Esophagus squamous epithelium (tissue), 5 donors: ENCODE measurements at places on chromosomes 12 and 14.

- H3K27ac ChIP-seq, result peak overlapping the region; percentile 69
- no peaks in the 10 kb centered on the region for H3K36me3 ChIP-seq
- H3K4me1 ChIP-seq, result peaks cover 5% of the 10 kb centered on the region
- H3K4me3 ChIP-seq, result no peak overlapping the region
- no peaks in the 10 kb centered on the region for H3K27me3 ChIP-seq
Measured at GRCh38 chr12:16350682-16351081, 3.2 kb downstream of the MGST1 start.

- H3K27me3 ChIP-seq, result no peaks in the 10 kb centered on the region
- H3K36me3 ChIP-seq, result no peaks in the 10 kb centered on the region
- no peak for DNase-seq
- peaks cover 8% of the 10 kb centered on the region for H3K4me1 ChIP-seq
Measured at GRCh38 chr12:122001466-122002209, 20.0 kb upstream of the BCL7A start.

- DNase-seq, result no peak
- no peak overlapping the region for H3K4me3 ChIP-seq
- H3K4me1 ChIP-seq, result no peaks in the 10 kb centered on the region
- H3K36me3 ChIP-seq, result no peaks in the 10 kb centered on the region
Measured at GRCh38 chr12:98737322-98737712, 92.2 kb downstream of the APAF1 start.

DNA sequence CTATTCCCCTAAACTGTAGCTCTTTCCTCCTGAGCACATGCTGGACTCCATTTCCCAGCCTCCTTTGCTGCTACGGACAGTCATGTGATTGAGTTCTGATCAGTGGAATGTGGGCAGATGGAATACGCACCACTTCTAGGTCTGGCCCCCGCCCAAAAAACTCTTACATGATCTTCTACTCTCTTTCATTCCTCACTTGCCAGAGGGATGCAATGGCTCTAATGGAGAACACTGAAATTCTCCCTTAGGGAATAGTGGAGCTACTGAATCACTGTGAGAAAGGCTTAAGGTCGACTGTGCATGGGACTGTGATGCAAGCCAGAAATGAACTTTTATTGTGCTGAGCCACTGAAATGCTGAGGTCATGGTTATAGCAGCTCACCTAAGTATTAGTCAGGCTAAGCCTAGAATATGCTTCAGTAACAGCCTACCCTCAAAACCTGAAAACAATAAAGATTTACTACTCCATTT lies 13.0 kb upstream of the TMED2 start:
- H3K27ac ChIP-seq, result no peak overlapping the region
- no peak for DNase-seq
- no peaks in the 10 kb centered on the region for H3K36me3 ChIP-seq
- H3K27me3 ChIP-seq, result no peaks in the 10 kb centered on the region
- no peaks in the 10 kb centered on the region for H3K4me1 ChIP-seq

GRCh38 chr12:62581288-62582064 lies 114.8 kb downstream of the MON2 start:
- H3K36me3 ChIP-seq, result no peaks in the 10 kb centered on the region
- no peak overlapping the region for H3K27ac ChIP-seq
- H3K4me1 ChIP-seq, result no peaks in the 10 kb centered on the region
- H3K27me3 ChIP-seq, result no peaks in the 10 kb centered on the region
- no peak for DNase-seq

DNA sequence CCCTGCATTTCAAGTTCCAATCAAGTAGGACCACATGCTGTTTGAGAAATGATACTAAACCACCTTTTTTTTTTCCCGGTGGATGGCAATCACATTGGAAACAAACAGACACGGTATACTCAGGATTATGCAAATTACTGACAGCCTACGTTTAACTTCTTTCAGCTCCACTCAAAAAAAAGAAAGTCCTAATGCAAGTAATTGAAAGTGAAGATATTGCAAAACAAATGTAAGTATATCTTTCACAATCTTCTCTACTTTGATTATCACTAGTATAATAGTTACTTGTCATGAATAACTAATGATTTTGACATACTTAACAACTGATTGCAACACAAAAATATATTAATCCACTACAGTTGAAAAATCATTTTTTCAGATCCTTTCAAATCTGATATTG lies 2.6 kb upstream of the OSBPL8 start:
- H3K4me1 ChIP-seq, result peaks cover 3% of the 10 kb centered on the region
- H3K4me3 ChIP-seq, result no peak overlapping the region
- H3K27ac ChIP-seq, result no peak overlapping the region

- H3K36me3 ChIP-seq, result no peaks in the 10 kb centered on the region
- no peak overlapping the region for H3K4me3 ChIP-seq
- DNase-seq, result no peak
- no peak overlapping the region for H3K27ac ChIP-seq
- H3K27me3 ChIP-seq, result no peaks in the 10 kb centered on the region
Measured at GRCh38 chr14:56108057-56108456, 10.2 kb upstream of the PELI2 start.

DNA sequence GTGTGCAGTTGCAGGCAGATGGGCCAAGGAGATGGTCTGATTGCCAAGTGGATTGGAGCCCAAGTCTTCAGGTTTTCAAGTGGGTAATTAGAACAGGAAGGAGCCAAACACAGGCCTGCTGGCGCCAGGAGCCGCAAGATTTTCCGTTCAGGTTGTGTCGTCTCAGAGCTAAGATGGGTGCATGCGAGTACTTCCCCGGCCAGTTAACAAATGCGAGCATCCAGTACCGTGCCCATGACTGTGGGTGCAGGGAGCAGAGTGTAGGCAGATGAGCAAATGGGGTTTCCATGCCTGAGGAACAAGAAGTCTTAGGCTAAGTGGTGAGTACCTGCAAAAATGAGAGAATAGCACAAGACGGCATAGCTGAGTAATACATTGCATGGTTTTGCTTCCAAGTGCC lies 90.5 kb downstream of the CHST11 start:
- no peak overlapping the region for H3K27ac ChIP-seq
- H3K4me3 ChIP-seq, result no peak overlapping the region
- no peaks in the 10 kb centered on the region for H3K36me3 ChIP-seq
- DNase-seq, result no peak
- no peaks in the 10 kb centered on the region for H3K27me3 ChIP-seq
- peaks cover 21% of the 10 kb centered on the region for H3K4me1 ChIP-seq

GRCh38 chr14:47730296-47730695 lies 54.9 kb upstream of the MDGA2 start:
- H3K27ac ChIP-seq, result no peak overlapping the region
- H3K4me3 ChIP-seq, result no peak overlapping the region
- H3K4me1 ChIP-seq, result no peaks in the 10 kb centered on the region
- no peak for DNase-seq

DNA sequence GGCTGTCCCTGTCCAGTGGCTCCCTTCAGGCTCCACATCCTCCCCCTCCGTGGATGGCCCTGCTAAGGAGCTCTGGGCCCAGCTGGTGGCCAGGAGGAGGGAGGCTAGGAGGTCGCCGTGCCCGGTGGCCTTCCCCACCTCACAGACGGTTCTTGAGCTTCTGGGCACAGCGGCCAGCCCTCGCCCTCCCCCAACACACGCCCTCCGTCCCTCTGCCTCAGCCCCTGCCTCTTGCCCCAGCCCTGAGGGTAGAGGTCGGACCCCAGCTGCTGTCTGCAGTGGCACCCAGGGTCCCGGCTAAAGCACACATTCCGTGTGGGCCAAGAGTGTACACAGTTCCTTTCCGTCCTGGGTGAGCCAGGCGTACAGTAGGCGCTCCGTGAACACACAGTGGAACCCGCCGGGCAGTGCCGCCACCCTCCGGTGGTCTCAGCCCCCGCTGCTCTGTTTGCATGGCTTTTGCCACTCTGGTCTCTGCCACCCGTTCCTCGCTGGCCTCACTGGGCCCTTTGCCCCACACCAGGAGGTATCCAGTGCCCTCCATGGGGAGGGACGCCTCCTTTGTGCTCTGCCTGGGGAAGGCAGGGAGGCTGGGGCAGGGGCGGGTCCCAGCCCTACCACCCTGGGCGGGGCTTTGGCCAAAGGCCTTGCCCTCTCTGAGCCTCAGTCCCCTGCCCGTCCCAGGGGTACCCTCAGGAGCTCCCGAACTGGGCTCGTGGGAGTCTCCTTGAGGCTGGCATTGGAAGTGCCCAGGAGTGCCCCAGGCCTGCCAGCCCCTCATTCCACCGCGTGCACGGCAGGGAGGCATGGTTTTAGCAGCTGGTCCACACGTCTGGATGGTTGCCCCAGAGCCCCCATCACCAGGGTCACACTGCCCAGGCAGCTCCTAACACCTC lies 13.0 kb downstream of the TRMT61A start:
- H3K27me3 ChIP-seq, result no peaks in the 10 kb centered on the region
- peaks cover 90% of the 10 kb centered on the region for H3K4me1 ChIP-seq
- H3K36me3 ChIP-seq, result no peaks in the 10 kb centered on the region
- H3K27ac ChIP-seq, result peak overlapping the region; percentile 78

GRCh38 chr14:75793806-75794205 lies 132.8 kb downstream of the TTLL5 start:
- DNase-seq, result no peak
- H3K4me3 ChIP-seq, result no peak overlapping the region

DNA sequence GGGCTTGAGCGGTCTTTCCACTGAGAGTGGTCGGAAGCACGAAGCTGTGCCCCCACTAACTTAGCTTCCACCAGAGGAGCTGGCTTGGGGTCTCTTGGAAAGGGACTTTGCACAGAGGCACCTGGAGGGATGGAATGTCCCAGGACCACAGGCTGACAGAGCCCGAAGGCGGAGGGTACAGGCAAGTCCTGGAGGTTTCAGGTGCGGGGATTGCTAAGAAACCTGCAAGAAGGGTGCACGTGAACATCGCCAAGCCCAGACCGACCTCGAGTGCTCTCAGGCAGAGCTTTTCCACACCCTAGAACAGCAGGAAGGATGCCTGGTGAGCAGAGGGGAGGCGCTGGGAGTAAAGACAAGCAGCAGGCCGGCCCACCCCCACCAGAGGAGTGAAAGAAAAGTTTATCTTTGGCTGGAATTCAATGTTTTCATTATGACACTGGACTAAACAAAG lies 61.6 kb downstream of the SERPINA3 start:
- no peak for DNase-seq
- H3K27ac ChIP-seq, result no peak overlapping the region
- no peaks in the 10 kb centered on the region for H3K27me3 ChIP-seq

DNA sequence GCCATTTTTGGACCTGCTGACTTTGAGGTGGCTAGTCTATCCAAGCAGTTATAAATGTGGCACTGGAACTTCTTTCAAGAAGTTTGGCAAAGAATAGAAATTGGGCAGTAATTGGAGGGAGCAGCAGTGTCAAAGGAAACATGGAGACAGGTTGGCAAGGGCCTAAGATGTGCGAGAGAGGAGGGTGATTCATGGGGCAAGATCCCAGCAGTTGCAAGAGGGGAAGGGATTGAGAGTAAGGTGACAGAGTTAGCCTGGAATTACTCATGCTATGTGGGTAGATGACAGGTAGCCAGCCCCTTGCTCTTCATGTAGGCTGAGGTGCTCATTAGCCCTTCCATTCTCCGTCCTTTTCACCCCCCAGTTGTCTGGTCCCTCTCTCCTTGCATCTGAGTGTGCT lies 42.2 kb downstream of the FBXL14 start:
- no peak overlapping the region for H3K27ac ChIP-seq
- no peak for DNase-seq
- no peak overlapping the region for H3K4me3 ChIP-seq
- no peaks in the 10 kb centered on the region for H3K36me3 ChIP-seq
- no peaks in the 10 kb centered on the region for H3K4me1 ChIP-seq

- no peak overlapping the region for H3K27ac ChIP-seq
- no peaks in the 10 kb centered on the region for H3K27me3 ChIP-seq
- no peak for DNase-seq
- H3K4me1 ChIP-seq, result peaks cover 4% of the 10 kb centered on the region
- no peak overlapping the region for H3K4me3 ChIP-seq
- no peaks in the 10 kb centered on the region for H3K36me3 ChIP-seq
Measured at GRCh38 chr12:104651811-104652210, 195.1 kb downstream of the CHST11 start.

GRCh38 chr14:58072288-58073071 lies 79.5 kb downstream of the ARMH4 start:
- H3K27ac ChIP-seq, result no peak overlapping the region
- H3K27me3 ChIP-seq, result no peaks in the 10 kb centered on the region
- DNase-seq, result no peak
- H3K4me3 ChIP-seq, result no peak overlapping the region
- H3K36me3 ChIP-seq, result no peaks in the 10 kb centered on the region
- H3K4me1 ChIP-seq, result no peaks in the 10 kb centered on the region

DNA sequence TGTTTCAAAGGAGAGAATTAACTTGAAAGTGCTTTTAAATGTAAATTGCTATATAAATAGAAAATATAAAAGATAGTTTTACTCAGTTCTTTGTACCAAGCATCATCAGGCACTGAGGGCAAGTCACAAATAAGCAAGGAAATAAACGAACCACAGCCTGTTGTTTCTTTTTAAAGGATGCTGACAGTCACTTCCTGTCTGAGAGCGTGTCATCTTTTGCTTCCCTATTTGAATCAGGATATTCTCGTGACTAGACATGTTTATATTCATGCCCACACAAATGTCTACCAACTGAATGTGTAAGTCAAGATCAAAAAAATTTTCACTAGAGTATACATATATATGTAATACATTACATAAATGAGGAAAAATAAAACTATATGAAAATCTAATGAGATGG lies 31.4 kb upstream of the SLC2A13 start:
- no peaks in the 10 kb centered on the region for H3K36me3 ChIP-seq
- H3K4me1 ChIP-seq, result no peaks in the 10 kb centered on the region
- H3K27ac ChIP-seq, result no peak overlapping the region

- H3K27ac ChIP-seq, result no peak overlapping the region
- H3K4me1 ChIP-seq, result no peaks in the 10 kb centered on the region
- H3K4me3 ChIP-seq, result no peak overlapping the region
- no peaks in the 10 kb centered on the region for H3K36me3 ChIP-seq
- H3K27me3 ChIP-seq, result no peaks in the 10 kb centered on the region
- DNase-seq, result no peak
Measured at GRCh38 chr12:26658991-26659390, 174.0 kb downstream of the ITPR2 start.

DNA sequence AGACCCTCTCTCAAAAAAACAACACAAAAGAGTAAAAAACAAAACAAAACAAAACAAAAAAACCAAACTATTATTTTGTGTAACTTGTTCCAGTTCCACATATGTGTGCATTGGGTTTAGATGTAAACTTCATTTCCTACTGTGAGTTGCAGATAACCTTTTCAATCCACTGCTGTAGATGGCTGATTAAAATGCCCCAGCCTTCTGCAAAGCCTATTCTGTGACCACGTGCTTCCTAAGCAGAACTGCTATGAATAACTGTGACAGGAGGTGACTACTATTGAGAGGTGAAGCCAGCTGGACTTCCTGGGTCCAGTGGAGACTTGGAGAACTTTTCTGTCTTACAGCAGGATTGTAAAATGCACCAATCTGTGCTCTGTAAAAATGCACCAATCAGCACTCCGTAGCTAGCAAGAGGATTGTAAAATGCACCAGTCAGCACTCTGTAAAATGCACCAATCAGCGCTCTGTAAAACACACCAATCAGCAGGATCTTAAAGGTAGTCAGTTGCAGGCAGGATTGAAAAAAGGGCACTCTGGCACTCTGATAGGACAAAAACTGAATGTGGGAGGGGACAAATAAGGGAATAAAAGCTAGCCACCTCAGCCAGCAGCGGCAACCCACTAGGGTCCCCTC lies 10.3 kb upstream of the ELK3 start:
- no peaks in the 10 kb centered on the region for H3K27me3 ChIP-seq
- DNase-seq, result no peak
- H3K36me3 ChIP-seq, result no peaks in the 10 kb centered on the region
- H3K27ac ChIP-seq, result no peak overlapping the region
- no peak overlapping the region for H3K4me3 ChIP-seq
